Stimulated activated CD4-positive, alpha-beta T cell treated with anti-CD3 and anti-CD28 coated beads, Interleukin-2, amount 100 ng/mL, for 24 hours (primary cell): ENCODE measurements at places on chromosomes 6 and 20.

DNA sequence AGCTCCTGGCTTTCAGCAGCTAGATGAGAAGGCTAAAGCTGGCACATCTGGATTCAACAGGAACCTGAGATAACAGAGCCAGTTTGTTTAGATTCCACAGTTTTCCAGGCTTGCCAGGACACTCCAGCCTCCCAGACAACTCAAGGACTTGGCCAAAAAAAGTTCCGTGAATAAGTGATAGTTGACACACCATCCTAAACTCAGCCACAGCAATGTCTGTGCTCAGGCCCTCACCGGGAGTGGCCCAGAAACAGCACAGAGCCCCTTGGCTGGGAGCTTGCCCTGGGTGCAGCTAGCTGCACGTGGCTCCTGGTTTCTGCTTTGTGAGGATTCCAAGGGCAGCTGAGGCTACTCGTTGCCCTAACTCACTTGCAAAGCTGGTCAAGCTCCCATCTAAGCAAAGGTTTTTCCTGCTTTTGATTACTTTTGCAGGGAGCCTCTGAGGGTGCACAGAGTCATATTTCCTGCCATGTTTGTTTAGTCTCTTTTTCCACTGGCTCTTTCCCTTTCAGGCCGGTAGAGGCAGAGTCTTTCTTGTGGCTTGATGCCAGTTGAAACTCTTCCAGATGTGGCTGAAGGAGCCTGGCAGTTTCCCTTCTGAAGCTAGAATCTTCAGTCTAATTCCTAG is 118.3 kb upstream of the ECI2 start:
- no peak for DNase-seq

DNA sequence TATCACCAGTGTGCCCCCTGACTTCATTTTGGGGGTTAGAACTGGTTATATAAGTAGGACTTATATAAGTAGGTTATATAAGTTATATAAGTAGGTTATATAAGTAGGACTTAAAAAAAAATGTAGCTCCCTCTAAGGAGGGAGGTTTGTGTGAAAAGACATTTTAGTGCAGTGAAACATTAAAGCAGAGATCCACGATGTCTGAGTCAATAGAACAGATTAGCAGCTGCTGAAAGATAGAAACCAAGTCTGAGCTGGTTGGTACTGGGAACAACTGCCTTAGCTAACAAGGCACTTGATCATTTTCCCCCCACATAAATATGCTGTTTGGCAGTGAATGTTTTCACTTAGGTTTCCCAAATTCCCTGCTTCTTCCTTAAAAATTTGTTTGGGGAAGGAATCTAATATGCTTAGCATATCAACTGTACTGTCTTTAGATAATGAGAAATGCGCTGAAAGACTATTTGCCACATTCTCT is 2.1 kb upstream of the RPS12 start:
- no peak for DNase-seq

DNA sequence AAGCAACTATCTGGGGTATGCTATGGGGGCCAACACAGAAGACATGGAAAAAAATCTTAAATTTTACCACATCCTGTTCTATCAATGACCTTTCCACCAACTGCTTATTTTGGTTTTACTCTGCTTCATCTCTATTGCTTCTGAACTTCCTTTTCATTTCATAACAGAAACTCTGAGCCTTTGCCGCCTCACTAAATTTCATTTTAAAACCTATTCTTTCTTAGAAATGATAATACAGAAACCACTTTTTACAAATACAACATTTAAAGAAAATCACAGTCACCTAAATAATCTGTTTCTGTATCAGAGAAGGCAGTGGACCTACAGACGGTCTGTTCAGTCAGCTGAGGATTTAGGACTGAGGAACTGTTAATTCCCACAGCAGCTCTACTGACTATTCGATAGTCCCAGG is 117.5 kb downstream of the KCNQ5 start:
- DNase-seq = no peak

DNA sequence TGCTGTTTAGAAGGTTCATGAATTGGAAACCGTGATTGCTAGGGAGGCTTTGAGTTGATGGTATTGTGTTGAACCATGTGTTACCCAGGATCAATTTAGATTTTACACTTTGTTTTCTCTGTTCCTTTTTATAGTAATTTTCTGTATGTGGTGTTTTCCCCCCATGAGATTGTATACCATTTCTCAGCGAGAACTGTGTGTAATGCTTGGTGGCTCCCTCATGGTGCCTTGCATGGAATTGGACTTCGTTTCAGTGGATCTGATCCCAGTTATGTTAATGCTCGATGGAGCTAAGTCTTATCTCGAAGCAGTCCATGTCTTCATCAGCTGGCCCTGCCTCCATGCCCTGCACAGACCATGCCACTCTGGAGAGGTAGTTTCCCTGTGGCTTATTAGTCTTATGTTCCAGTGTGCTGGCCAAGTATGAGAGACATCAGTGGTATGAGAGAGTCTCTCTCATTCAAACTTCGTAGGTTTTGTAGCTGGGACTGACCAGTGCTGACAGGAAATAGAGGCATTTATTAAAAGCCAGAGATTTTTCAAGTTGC is 18.7 kb downstream of the PTPN1 start:
- no peak for DNase-seq

GRCh38 chr6:40457261-40457660 is 129.9 kb downstream of the LRFN2 start:
- no peak for DNase-seq

DNA sequence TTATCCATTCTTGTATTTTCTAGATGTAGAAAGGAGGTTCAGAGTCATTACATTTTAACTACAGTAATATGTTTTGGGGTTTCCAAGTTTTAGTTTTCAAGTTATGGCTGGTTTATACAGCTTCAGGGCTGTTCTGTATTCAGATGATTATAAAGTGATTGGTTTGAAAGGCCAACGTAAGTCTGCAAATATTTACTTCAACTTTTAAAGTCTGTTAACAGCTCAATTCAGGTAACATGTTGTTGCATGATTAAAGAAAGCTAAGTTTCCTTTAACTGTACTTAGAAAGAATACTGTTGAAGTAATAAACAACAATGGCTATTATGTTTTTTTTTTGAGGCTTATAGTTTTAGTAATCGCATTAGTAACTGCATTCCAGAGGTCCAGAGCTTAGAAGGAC is 22.8 kb upstream of the GCLC start:
- no peak for DNase-seq

- no peak for DNase-seq
These were observed 127.7 kb downstream of the KLHL32 start for GRCh38 chr6:97052152-97052787.

- DNase-seq = no peak
These were observed 89.9 kb upstream of the MYLIP start for GRCh38 chr6:16038938-16039337.

- DNase-seq = no peak
These were observed 259.6 kb upstream of the PLCB4 start for GRCh38 chr20:8809107-8809953.
